ENCODE measurements at places on chromosomes 11 and 22. TPM values are rescaled to one million over a fixed set of nuclear protein-coding genes. Genes with fewer than 3 reads are reported as not detected.

DNA sequence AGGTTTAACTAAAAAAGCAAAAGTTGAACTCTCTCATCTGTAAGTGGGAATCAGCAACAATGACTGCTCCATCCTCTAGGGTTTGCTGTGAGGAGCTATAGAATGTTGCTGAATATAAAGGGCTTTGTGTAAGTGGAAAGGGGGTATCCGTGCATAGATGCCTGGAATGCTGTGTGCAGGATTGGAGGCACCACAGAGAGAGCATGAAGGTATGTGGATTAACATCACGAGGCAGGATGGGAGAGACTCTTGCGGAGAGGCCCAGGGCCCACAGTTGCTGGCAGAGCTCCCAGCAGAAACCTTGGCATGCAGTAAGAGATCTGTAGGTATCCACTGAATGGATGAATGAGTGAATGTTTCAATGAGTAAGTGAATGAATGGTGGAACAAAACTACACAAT, 298.7 kb upstream of the DDI1 start:
- no peak for DNase-seq

DNA sequence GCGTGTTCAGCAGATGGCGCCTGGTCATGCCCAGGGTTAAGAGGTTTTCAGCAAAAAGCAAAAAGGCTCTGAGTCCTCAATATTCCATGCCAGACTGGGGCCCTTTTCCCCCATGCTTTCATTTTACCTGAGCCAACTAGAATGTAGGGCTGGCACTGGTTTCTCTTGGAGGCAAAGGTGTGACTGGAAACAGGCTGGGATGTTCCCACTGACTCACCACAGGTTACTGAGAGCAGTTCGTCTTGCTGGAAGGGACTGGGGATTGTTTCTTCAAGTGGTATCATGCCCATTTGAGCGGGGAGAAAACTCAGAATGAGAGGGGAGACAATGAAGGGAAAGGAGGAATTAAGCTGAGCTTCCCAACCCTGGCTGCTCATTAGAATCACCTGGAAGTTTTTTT, 243.9 kb downstream of the TENM4 start:
- DNase-seq = no peak

Gene LIF
- 0.06 TPM for total RNA-seq

Gene LINC01488
- total RNA-seq = not detected

- peak; percentile 77 for DNase-seq
These were observed 70.7 kb upstream of the E2F8 start for GRCh38 chr11:19311308-19312030.

DNA sequence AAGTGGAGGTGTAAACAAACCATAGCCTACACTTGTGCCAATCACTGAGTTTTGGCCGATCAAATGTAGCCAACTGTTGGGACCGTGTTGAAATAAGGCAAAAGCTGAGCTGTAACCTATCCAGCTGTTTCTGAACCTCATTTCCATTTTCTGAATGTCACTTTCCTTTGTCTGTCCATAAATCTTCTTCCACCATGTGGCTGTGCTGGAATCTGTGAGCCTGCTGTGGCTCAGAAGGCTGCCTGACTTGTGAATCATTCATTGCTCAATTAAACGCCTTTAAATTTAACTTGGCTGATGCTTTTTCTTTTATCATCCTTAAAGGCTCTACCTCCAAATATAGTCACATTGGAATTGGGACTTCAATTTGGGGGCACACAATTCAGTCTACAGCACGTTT, 203.1 kb upstream of the MPPED2 start:
- DNase-seq = no peak

Gene TRIOBP
- 77.5 TPM for total RNA-seq

Gene SEPTIN5
- total RNA-seq = 14.1 TPM
